ENCODE measurements at places on chromosomes 1 and 21.

- DNase-seq: peak; percentile 88
These were observed 107.2 kb downstream of the PRDM2 start for GRCh38 chr1:13807209-13807608.

DNA sequence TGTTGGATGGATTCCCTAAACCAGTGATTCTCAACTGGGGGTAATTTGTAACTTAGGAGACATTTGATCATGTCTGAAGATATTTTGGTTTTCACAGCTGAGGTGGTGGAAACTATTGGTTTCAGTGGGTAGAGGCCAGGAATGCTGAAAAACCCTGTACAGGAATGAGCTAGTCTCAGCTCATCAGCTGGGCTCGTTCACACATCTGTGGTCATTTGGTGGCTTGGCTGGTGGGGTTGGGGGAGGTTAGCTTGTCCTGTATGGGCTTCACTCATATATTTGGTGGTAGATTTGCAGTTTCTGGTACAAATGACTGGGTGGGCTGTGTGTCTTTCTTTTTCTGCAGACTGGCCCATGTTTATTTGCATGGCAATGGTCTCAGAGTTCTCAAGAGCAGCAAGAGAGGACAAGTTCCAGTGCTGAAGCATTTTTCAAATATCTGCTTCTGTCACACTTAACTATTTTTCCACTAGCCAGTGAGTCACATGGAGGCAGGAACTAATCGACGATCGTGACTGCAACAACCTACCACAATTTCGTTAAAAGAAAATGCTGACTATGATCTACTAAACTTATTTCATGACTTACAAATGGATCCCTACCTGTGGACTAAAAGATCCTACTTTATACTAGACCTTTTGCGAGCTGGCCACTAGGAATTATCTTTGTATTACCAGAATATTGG is 321.7 kb upstream of the PLXNA2 start:
- no peak for DNase-seq

- DNase-seq: no peak
These were observed 105.7 kb downstream of the PLPPR5 start for GRCh38 chr1:98898940-98899339.

DNA sequence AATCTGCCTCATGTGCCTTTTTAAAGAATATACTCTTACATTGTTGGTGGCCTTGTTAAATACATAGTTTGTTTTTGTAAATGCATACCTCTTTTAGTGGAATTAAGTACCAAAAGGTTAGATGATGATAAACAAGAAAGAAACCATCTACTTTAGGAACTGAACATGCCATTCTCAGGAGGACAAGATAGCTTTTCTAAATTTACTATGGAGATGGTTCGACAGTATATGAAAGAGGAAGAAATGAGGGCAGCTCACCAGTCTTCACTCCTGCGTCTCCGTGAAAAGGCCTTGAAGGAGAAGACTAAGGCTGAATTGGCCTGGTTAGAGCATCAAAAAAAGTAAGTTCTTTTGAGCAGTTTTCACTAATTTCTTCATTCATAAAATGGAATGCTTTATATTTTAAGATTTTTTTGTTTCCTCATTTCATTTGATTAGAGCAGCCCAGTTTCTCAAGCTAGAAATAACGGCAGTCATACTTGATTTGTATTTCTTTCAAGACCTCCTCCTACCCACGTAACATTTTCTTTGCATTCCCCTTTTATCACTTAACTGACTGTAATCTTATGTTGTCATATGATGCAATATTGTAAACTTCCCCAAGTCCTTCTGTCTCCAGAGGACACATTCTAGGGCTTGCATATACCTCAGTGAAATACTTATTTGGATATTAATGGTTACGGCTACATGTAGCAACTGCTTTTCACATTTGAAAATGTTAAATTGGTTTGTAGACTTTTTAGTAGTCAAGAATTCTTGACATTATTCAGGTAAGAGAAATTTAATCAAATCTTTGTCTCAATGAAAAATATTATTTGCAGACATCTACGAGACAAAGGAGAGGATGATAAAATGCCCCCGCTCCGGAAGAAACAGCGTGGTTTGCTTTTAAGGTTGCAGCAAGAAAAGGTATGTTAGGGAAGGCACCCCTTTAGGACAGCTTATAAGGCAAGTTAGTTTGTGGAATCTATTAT is 99.3 kb downstream of the CEP350 start:
- DNase-seq: no peak

DNA sequence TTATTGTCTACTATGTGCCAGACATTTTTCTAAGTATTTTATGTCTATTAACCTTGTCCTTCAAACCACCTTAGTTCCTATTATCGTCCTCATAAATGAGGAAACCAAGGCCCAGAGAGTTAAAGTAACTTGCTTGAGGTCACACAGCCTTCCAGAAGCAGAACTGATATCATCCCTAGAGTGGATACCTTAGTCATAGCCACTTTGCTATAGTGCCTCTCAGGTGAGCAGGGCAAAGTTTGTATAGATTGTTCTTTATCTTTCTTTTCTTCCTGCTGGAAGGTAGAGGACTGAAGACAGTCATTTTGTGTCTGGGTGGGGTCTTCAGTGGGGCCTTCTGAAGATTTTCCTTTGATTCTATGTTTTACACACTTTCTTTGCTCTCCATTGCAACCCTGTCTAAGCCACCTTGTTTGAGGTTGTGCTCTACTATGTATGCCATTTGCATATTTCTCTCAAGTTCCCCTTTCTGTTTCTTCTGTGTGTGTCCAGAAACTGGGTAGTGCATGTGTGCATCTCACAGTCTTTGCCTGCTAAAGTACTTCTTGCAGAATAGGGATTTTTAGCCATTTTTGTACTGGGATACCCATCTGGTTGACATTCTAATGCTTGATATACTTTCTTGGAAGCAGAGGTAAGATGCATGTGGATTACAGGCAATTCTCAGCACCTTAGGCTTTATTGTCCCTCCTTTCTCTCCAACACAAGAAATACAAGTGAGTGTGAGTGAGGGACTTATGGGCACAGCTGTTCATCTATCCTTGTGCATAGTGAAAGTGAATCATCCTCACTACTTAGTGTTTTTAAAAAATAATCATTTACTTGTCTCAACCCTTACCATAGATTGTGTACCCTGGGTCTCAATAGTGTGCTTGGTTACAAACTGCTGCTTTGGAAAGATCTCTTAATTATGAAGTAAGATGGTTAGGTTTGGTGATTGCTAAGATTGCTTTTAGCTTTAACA is 207.6 kb upstream of the HMCN1 start:
- DNase-seq: no peak

DNA sequence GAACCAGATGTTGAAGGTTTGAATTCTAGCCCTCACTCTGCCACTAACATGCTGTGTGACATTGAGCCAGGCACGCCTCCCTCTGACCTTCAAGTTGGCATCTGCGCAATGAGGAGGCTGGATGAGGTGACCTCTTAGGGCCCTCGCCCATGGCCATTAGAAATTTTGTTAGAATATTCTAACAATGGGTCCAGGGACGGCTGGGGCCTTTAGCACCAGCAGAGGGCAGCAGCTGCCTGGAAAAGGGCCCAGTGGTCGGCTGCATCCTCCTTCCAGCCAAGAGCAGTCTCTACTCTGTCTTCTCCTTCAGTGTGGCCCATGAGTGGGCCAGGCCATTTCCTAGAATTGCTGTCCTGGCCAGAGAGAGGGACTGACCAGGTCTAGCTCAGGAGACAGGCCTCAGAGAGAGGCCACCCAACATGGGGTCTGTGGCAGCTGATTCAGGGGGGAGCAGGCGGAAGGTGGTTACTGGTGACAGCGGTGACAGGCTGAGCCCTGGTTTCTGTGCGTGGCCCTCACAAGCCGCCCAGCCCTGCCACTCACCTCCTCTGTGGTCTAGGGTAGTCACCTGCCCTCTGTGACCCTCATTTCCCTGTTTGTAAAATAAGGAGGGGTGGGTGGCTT is 101.3 kb upstream of the ACTL8 start:
- DNase-seq: peak; percentile 93

DNA sequence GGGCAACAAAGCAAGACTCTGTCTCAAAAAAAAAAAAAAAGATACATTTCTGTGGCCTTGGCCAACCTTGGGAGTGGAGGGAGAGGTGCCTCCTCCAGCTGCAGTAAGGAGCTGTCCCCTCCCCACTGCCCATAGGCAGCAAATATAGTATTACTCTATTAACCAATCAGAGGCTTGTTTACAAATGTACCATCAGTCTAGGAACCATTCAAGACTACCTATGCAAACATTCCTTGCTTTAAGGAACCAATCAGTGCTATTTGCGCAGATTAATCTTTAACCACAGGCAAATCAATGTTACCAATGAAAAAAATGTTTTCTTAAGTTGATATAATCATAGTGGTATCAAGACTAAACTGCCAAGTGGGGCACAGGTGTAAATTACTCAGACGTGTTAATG is 1.1 kb downstream of the CELA2A start:
- DNase-seq: no peak

GRCh38 chr21:45388611-45389296 is 16.2 kb upstream of the COL18A1 start:
- DNase-seq: no peak

GRCh38 chr1:229031061-229031460 is 239.8 kb upstream of the RAB4A start:
- DNase-seq: no peak

GRCh38 chr1:178973652-178974101 is 52.0 kb upstream of the FAM20B start:
- DNase-seq: no peak

GRCh38 chr1:61082311-61083012 is at the start of gene NFIA:
TSS of gene NFIA (plus strand) at chr1:61082561.
- peak; percentile 64 for DNase-seq

All from H7 (cell line).